ENCODE measurements at places on chromosomes 5 and 9. TPM values are rescaled to one million over a fixed set of nuclear protein-coding genes. Genes with fewer than 3 reads are reported as not detected.
A peak's percentile ranks its signal among the peaks of the same experiment; 100 is the strongest.

DNA sequence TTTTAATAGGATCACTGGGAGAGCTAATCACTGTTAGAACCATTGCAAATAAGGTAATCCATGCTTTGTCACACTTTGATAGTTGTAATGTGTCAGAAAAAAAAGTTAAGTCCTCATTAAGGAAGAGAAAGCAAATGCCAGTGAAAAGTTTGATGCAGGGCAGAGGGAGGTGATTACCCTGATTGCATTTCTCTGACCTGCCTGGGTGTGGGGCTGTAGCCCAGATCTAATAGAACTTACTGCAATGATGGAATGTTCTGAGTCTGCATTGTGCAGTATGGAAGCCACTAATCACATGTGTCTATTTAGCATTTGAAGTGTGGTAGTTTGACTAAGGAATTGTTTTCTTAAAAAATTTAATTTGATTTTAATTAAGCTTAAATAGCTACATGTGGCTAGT is 202.7 kb downstream of the ATP10B start:
- H3K4me1 ChIP-seq = no peaks in the 10 kb centered on the region
- peak; percentile 15 for DNase-seq

DNA sequence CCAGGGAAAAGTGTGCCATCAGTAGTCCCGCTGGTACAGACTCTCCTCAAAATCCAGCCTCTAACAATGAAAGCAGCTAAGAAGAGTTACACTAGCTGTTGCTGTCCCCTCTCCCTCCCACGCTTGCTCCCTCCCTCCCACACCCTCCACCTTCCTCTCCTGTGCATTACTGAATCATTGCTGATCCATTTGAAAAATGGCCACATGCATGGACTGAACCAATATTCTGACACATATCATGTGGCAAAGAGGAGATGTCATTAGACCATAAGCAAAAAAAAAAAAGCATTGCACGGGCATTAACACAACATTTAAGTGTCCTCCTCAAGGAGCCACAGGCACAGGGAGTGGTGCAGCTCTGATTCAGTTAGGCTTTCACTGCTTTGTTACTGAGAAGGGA is 37.9 kb downstream of the LHFPL2 start:
- DNase-seq = no peak
- H3K36me3 ChIP-seq = no peaks in the 10 kb centered on the region
- no peak overlapping the region for H3K27ac ChIP-seq
- no peaks in the 10 kb centered on the region for H3K4me1 ChIP-seq
- peaks cover 2% of the 10 kb centered on the region for H3K27me3 ChIP-seq

DNA sequence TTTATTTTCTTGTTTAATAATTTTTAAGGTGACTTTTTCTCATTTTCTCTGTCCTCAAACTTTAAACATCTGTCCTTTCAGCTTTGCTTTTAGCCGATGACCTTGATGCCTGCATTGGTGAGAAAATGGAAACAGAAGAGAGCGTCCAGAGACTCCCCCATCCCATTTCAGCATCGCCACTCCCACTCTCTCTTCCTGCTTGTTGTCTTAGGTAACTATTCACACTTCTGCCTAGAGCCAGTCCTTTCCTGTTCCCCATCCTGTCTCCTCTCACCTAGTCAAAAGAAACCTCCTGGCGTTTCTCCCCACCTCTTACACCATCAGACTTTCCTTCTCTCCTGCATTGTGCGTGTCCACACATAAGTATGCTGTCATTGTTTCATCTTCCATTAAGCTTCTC is 124.6 kb downstream of the MAST4 start:
- peaks cover 10% of the 10 kb centered on the region for H3K27me3 ChIP-seq
- no peak for DNase-seq
- H3K4me3 ChIP-seq = no peak overlapping the region
- H3K4me1 ChIP-seq = no peaks in the 10 kb centered on the region

GRCh38 chr9:131986576-131986975 is 93.1 kb downstream of the MED27 start:
- H3K27ac ChIP-seq = no peak overlapping the region
- no peaks in the 10 kb centered on the region for H3K27me3 ChIP-seq
- DNase-seq = no peak
- H3K4me1 ChIP-seq = peaks cover 8% of the 10 kb centered on the region
- H3K36me3 ChIP-seq = no peaks in the 10 kb centered on the region

The MCC gene
- total RNA-seq = 2.4 TPM

DNA sequence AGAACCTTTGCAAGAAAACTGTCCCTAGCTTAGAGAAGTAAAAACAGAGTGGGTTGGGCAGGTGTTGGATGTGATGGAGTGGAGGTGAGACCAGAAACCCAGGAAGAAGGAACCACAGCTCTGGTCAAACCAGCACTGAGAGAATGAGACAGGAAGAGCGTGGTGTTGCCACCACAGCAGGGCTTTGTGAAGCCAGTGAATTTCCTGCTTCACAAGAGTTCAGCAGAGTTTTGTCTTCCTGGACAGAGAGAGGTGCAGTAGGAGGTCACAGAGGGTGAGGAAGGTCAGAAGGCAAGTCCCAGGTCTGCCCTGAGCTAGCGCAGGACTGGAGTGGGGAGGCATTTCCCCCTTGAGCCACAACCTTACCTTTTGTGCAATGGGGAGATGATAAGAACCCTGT is 2306.2 kb upstream of the ACO1 start:
- H3K4me1 ChIP-seq = peaks cover 19% of the 10 kb centered on the region
- no peaks in the 10 kb centered on the region for H3K36me3 ChIP-seq
- no peak overlapping the region for H3K27ac ChIP-seq
- peaks cover 5% of the 10 kb centered on the region for H3K27me3 ChIP-seq
- H3K4me3 ChIP-seq = no peak overlapping the region

DNA sequence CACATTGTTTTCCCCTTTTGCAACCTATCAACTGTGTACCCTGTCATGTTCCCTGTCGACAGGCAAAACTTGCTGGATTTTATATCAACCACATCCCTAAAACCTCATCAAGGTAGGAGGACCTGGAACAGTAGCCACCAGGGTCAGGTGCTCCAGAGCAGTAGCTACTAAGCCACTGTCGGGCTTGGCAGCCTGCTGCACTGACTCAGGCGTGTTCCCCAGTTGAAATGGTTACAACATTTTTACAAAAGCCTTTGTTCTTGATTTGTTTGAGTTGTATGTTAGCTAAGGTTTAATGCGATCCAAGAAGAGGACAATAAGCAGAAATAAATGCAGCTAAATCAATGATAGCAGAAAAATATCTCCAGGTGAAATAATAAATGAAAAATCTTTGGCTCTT is 407.4 kb upstream of the TLE4 start:
- H3K4me3 ChIP-seq = no peak overlapping the region
- peaks cover 2% of the 10 kb centered on the region for H3K27me3 ChIP-seq
- no peak for DNase-seq
- H3K4me1 ChIP-seq = no peaks in the 10 kb centered on the region

GRCh38 chr5:128490761-128491160 is 47.3 kb downstream of the FBN2 start:
- H3K36me3 ChIP-seq = no peaks in the 10 kb centered on the region
- peaks cover 4% of the 10 kb centered on the region for H3K27me3 ChIP-seq
- H3K4me3 ChIP-seq = no peak overlapping the region
- H3K4me1 ChIP-seq = no peaks in the 10 kb centered on the region

The GLRA1 gene
- total RNA-seq = not detected

DNA sequence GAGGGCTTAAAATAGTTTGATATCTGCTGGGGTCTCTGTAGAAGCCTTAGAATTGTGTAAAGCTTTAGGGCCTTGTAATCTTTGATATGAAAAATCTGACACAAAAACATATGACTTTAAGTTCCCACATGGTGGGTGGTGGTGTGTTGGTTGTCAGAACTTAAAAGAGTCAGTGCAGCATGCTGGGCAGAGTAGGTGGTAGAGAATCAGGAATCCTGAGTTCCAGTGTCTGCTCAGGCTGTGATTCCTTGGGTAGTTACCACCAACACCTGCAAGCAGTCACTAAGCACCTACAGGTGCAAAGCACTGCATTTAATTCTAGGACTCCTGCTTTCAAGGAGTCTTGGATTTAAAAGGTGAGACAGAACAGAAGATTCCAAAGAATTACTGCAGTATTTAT is 144.6 kb downstream of the ACER2 start:
- no peaks in the 10 kb centered on the region for H3K36me3 ChIP-seq
- no peaks in the 10 kb centered on the region for H3K4me1 ChIP-seq
- H3K27ac ChIP-seq = no peak overlapping the region
- H3K27me3 ChIP-seq = peaks cover 5% of the 10 kb centered on the region
- no peak for DNase-seq

- peaks cover 2% of the 10 kb centered on the region for H3K4me1 ChIP-seq
- H3K36me3 ChIP-seq = no peaks in the 10 kb centered on the region
- DNase-seq = no peak
- H3K27ac ChIP-seq = no peak overlapping the region
Observed at GRCh38 chr9:126639318-126640000, 25.7 kb downstream of the LMX1B start.

- no peak overlapping the region for H3K4me3 ChIP-seq
- no peaks in the 10 kb centered on the region for H3K36me3 ChIP-seq
- H3K4me1 ChIP-seq = no peaks in the 10 kb centered on the region
- H3K27me3 ChIP-seq = peaks cover 6% of the 10 kb centered on the region
- no peak overlapping the region for H3K27ac ChIP-seq
Observed at GRCh38 chr9:83520292-83520691, 17.9 kb downstream of the FRMD3 start.

GRCh38 chr9:2638871-2639673 is 17.5 kb downstream of the VLDLR start:
- H3K27ac ChIP-seq = no peak overlapping the region
- H3K36me3 ChIP-seq = peaks cover 16% of the 10 kb centered on the region
- DNase-seq = no peak
- peaks cover 9% of the 10 kb centered on the region for H3K27me3 ChIP-seq
- peaks cover 9% of the 10 kb centered on the region for H3K4me1 ChIP-seq
- no peak overlapping the region for H3K4me3 ChIP-seq

DNA sequence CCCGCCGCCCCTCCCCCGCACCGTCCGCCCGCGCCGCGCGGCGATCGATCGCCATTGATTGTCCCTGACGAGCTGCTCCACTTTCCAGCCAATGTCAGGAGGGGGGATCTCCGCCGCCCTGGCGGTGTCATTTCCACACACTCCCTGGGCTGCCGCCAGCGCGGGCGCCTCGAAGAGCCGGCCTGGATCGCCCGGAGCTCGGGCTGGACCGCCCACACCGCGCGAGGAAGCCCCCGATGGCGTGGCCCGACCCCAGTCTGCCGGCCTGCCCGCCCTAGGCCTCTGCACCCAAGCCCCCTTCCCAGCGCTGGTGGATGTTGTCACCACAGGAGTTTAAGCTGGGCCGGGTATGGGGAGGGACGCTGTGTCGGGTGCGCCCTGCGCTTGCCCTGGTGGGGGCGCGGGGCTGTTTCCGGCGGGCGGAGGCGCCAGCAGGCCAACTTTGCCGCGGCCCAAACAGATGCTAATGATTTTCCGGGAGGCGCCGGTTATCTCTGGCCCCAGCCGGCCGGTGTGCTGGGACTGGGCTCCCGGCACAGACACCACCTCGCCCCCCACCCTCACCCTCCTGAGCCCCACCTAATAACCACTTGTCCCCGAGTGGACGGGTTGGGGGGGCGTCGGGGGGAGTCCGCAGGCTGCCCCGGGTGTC is 10.6 kb upstream of the CXXC5 start:
- H3K4me1 ChIP-seq = peaks cover 37% of the 10 kb centered on the region
- peak; percentile 69 for DNase-seq
- no peaks in the 10 kb centered on the region for H3K27me3 ChIP-seq
- peak overlapping the region; percentile 38 for H3K4me3 ChIP-seq

DNA sequence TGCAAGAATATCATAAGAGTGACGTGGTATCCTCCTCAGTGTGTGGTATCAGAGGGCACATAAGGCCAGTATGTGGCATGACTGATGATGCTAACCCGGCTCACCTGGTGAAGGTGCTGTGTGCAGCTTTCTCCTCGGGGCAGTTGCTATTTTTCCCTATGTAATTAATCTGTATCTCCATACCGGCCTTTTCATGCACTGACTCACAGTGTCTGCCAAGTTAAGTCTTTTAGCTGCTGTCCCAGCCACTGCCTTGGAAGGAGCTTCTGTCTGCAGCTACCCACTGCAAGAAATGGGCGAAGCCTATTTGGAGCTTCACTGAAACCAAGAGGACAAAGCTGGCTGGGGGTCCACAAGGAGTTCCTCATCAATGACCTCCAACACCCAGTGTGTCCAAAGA is 46.0 kb downstream of the NXNL2 start:
- DNase-seq = no peak
- peaks cover 9% of the 10 kb centered on the region for H3K4me1 ChIP-seq
- H3K36me3 ChIP-seq = no peaks in the 10 kb centered on the region
- no peak overlapping the region for H3K4me3 ChIP-seq
- no peak overlapping the region for H3K27ac ChIP-seq
- peaks cover 6% of the 10 kb centered on the region for H3K27me3 ChIP-seq

GRCh38 chr9:34684145-34684544 is 6.9 kb downstream of the CCL19 start:
- H3K27ac ChIP-seq = no peak overlapping the region
- H3K36me3 ChIP-seq = peaks cover 3% of the 10 kb centered on the region
- H3K4me1 ChIP-seq = peaks cover 9% of the 10 kb centered on the region
- no peaks in the 10 kb centered on the region for H3K27me3 ChIP-seq

- H3K27me3 ChIP-seq = no peaks in the 10 kb centered on the region
- no peak for DNase-seq
- H3K27ac ChIP-seq = no peak overlapping the region
Observed at GRCh38 chr9:81076131-81076530, 613.2 kb downstream of the TLE1 start.

DNA sequence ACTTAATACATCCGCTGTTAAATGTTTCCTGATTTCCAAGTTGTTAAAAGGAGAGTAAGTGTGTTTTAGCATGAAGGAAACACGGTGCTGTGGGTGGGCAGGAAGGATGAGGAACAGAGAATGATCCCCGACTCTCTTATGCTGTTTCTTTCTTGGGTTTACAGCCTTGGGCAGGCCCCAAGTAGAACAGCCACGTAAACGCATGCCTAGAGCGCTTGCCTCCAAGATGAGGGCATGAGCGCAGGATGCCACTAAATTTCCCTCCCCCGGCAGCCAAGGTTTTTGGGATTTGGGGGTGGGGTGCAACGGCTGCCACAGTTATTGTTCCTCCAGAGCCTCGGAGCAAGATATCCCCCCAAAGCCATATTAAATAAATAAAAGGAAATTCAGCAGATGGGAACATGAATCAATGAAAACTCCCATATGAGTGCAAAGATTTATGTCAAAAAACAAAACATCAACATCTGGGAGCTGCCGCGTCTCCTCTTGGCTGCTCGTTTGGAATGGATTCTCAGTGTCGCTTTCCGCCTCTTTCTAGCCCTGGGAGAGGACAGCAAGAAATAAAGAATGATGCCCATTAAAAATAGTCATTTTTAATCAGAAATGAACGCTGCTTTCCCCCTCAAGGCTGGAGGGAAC is 10.0 kb upstream of the DELE1 start:
- peaks cover 26% of the 10 kb centered on the region for H3K27me3 ChIP-seq
- no peak overlapping the region for H3K4me3 ChIP-seq
- no peak overlapping the region for H3K27ac ChIP-seq
- DNase-seq = no peak
- H3K36me3 ChIP-seq = no peaks in the 10 kb centered on the region
- H3K4me1 ChIP-seq = peaks cover 10% of the 10 kb centered on the region

The COL27A1 gene
- total RNA-seq = 8.9 TPM
